ENCODE measurements at places on chromosomes 16 and 17.

DNA sequence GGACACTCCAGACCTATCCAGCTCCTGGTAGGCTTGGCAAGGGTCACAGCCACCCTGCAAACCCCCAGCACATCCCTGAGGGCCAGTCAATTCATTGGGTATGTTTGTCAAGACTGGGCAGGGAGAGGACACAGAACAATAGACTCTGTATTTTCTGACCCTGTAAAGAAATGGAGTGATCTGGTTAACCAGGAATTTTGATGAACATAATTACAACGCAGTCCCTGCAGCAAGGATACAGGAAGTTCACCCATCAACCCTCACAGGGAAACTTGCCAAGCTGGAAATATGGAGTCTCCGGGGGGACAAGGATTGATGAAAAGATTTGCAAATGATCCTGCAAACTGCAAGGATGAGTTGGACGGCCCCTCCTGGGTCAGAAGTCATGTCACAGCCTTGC, 126.1 kb upstream of the RCVRN start:
- DNase-seq, result no peak

DNA sequence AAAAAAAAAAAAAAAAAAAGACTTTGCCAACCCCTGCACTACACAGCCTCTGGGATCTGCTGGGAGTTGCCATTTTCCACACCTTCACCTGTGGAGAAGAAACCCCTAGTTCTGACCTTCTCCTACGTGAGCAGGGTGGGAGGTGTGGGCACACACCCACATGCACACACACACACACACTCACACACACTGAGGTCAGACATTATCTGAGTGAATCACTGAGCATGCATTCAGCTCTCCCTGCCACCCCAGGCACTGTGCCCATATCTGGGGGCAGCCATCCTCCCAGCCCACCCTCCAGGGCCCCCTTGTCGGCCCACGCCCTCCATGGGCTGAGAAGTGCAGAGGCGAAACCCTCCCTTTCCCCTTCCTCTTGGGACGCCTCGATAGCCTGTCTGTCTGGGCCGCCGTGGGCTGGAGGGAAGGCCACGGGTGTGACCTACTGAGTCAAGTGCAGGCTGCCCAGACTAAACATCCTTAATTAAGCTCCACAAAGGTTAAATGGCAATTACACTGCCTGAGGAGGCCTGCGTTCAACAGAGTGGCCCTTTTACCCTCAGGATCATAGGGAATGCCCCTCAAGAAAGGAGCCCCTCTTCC, 143.8 kb downstream of the C16orf95 start:
- no peak for DNase-seq

GRCh38 chr16:10828851-10829366, 10.3 kb upstream of the TVP23A start:
- no peak for DNase-seq

GRCh38 chr16:53068423-53068833, 13.6 kb downstream of the CHD9 start:
- no peak for DNase-seq
